Body of pancreas (tissue), 4 donors: ENCODE measurements at places on chromosomes 7 and 10. TPM values are rescaled to one million over a fixed set of nuclear protein-coding genes. Genes with fewer than 3 reads are reported as not detected.

Gene PIP
- not detected for total RNA-seq

DNA sequence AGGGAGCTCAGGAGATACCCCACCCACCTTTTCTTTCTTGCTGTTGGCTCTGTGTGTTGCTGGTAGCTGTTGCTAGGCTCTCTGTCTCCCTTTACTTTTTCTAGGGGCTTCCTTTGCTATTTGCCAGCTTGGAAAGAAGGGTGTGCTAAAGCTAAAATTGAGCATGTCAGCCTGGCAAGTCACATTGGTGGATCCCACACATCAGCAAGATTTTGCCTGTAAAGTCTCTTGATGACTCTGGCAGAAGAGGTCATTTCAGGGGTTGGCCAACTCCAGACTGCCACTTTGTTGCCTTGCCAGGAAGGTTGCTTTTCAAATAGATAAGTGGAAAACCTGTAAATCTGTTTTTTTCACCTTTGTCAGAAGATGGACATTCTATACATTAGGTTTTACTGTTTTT lies 9.9 kb downstream of the CCNY start:
- no peak for DNase-seq
- no peak overlapping the region for H3K4me3 ChIP-seq
- H3K36me3 ChIP-seq = no peaks in the 10 kb centered on the region
- peaks cover 29% of the 10 kb centered on the region for H3K4me1 ChIP-seq
- no peaks in the 10 kb centered on the region for H3K27me3 ChIP-seq
- H3K27ac ChIP-seq = no peak overlapping the region

DNA sequence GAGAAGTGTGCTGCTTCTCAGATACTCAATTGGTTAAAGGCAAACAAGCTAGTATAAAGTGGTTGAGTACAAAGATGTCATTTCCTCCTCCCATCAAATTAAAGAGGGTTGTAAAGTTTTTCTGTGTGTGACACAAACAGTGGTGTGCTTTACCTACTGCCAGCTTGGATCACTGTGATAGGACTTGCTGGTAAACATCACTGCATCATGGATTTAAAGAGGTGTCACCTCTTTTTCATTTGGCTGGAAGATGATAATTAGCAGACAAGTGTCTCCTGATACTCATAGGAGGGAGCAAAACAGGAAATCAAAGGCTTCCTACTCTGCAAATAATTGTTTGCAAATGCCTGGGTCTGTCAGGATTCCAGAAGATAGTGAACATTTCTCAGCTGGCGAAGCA lies 200.5 kb downstream of the MDFIC start:
- no peak for DNase-seq
- no peaks in the 10 kb centered on the region for H3K36me3 ChIP-seq
- H3K4me3 ChIP-seq = no peak overlapping the region
- peaks cover 14% of the 10 kb centered on the region for H3K4me1 ChIP-seq

DNA sequence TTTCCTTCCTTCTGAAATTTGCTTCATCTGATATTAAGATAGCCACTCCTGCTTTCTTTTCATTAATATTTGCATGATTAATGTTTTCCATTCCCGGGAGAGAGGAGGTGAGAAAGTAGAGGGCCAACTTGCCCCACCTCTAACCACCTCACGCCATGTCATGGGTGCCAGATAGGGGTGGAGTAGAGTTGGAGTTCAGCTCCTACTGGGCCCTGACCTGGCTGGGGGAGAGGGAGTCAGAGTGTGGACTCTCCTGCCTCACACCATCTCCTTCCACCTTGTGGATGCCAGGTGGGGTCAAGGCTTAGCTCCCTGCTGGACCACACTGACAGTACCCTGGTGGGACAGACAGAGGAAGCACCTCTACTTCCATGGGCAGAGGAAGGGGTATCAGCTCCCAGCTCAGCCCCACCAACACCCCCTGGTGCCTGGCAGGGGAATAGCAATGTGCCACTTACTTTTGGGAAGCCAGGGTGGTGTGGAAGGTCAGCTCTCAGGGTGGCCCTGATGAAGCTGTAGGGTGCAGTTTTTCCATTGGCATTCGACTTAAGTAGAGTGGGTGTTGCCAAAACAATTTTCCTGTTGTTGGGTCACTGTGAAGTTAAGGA lies 28.0 kb downstream of the CHST12 start:
- H3K4me3 ChIP-seq = no peak overlapping the region
- H3K36me3 ChIP-seq = no peaks in the 10 kb centered on the region
- H3K4me1 ChIP-seq = peaks cover 17% of the 10 kb centered on the region
- H3K27me3 ChIP-seq = no peaks in the 10 kb centered on the region

DNA sequence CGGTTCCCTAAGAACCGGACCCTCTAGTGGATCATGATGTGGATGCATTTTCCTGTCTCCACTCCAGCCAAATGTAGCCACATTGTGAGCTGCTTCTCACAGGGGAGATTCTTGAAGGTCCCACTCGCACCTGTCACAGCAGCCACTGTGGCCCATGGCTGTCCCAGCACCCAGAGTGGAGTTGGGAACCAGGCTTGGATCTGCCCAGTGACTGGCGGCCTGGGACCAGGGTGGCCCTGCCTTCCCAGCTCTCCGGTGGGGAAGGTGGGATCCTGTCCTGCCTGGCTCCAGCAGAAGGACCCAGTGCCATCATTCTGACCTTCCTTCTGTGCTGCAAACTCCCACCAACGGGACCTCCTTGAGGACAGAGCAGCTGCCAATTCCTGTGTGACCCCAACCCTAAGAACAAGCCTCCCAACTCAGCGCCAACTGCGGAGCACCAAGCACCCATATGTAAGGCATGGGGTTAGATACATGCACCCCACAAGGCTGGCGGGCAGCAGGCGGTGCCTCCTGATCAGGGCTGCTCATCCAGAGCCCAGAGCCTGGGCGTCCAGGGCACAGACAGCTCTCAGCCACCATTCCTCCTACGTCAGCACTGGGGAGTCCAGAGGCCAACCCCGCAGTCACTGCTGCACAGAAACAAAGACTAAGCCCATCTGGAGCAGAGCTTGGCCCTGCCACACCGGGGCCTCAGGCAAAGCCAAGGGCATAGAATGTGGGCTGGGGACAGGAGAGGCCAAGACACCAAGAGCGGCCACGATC lies 28.8 kb downstream of the EBF3 start:
- no peaks in the 10 kb centered on the region for H3K4me1 ChIP-seq
- no peak for DNase-seq
- H3K27ac ChIP-seq = no peak overlapping the region
- no peak overlapping the region for H3K4me3 ChIP-seq
- H3K27me3 ChIP-seq = no peaks in the 10 kb centered on the region

Gene RASA4
- total RNA-seq = 34.2 TPM

Gene CPN1
- total RNA-seq = not detected
